ENCODE measurements at places on chromosomes 1 and 21.

DNA sequence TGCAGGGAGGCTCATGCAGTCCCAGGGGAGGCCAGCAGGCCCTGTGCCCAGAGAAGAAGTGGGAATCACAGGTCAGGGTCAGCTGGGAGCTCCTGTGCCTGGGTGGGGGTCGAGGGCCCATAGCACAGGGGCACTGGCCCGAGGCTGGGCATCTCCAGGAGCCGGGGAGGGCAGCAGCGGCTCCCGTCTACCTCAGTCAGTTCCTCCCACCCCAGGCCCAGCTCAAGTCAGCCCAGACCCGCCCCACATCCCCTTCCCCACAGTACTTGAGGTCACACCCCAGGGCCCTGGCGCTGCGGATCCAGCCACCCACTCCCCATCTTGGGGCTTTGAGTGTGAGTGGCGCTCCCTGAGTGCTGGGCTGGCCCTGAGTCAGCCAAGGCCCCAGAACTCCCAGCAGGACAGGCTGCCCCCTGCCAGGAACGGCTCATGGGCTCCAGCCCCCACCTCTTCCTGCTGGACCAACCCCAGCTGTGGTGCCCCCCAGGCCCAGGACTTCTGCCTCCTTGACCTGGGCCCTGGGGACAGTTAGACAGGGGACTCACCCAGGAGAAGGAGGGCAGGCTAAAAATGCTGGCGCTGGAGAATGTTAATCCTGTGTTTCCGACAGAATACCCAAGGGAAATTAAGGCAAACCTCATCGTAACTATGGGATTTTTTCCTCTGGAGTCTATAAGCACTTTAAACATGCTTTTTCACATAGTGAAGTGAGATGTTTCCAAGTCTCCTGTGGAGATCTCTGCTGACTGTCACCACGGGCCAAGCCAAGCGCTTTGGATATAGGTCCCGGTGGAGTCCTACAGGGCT, 68.8 kb upstream of the COL6A1 start:
- no peak for DNase-seq

- DNase-seq, result no peak
Observed at GRCh38 chr1:210288116-210288515, 40.6 kb upstream of the HHAT start.

DNA sequence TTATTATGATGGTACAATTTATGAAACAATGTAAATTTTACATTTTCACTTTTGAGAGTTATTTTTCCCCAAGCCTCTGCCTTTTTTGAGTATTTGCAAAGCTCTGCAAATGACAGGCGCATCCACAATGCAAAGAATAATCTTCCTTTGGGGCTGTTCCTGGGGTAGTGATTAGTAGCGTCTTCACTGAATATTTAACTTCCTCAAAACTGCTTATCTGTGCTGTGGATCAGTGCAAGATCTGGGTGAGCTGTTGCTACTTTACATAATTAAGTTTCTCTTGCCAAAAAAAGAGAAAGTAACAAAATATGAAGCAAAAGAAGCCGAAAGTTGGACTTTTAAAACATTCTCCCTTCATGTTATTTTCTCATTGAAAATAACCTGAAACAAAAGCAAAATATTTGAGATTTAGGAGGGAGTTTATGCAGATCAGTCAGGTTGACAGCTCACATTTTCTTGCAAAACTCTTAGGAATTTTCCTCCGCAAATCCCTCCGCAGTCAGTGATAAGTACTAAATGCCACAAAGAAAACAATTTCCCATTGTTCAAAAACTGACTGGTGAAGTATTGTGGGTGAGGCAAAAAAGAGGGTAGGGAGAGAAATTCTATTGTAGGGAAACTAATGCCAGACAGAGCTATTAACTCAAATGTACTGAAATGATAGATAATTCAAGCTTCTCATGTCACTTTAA, 276.4 kb upstream of the B3GALT2 start:
- DNase-seq, result no peak

GRCh38 chr1:1806890-1807289, 28.6 kb upstream of the NADK start:
- no peak for DNase-seq

DNA sequence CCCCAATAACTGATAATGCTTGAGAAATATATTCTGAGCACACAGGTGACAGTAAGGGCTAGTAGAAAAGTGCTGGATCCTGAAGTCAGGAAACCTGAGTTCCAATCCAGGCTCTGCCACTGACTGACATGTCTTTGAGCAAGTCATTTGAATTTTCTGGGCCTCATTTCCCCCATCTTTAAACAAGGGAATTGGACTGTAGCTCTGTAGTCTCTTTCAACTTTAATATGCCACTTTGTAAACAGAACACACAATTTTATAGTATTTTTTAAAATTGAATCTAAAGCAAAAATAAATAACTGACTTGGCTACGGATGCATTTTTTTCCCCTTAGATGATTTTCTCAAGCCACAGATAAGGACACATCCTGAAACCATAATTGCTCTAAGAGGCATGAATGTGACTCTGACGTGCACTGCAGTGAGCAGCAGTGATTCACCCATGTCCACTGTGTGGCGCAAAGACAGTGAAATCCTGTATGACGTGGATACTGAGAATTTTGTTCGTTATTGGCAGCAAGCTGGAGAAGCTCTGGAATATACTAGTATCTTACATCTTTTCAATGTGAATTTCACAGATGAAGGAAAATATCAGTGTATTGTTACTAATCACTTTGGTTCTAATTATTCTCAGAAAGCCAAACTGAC, 37.0 kb downstream of the LRIG2 start:
- no peak for DNase-seq
